AG09309 (cell line): ENCODE measurements at places on chromosomes 4 and X.

GRCh38 chrX:9560219-9560618 lies 95.4 kb downstream of the TBL1X start:
- no peak for DNase-seq

DNA sequence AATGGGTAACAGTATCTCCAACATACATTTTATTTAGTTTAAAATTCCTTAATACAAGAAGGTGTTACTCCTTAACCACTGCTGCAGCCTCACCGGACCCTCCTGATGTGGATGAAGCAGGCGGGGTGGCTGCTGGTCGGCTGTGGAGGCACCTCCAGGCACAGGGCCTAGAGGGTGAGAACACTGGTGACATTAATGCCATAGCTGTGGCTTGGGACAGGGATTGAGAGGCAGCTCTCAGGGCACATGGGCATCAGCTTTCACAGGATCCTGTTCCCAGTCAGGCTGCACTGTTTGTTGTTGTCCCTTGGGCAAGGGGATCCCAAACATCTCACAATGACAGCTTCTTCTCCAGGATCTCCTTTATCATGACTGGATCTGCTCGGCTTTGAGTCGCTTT lies 90.0 kb downstream of the GATB start:
- no peak for DNase-seq

- DNase-seq: no peak
Measured at GRCh38 chr4:3630136-3630597, 97.9 kb upstream of the LRPAP1 start.

DNA sequence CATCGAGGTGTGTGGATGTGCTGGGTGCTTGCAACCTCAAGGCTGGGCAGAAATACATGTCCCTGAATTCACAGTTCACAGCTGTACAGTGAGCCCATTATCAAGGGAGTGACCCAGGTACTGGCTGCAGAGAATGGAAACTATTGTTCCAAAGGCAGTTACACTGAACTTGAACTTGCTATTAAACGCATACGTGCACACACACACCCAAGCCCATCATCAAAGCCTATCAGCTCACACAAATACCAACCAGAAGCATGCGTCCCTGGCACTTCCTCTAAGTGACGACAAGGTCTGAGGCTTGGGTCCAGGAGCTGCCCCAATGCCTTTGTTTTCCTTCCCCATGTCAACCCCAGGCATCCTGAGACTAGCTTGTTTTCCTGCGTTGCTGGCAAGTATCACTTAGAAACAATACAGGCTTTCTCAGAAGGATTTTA lies 88.6 kb downstream of the IRF2 start:
- no peak for DNase-seq

GRCh38 chr4:119788349-119789266 lies 160.0 kb upstream of the PDE5A start:
- DNase-seq: no peak

DNA sequence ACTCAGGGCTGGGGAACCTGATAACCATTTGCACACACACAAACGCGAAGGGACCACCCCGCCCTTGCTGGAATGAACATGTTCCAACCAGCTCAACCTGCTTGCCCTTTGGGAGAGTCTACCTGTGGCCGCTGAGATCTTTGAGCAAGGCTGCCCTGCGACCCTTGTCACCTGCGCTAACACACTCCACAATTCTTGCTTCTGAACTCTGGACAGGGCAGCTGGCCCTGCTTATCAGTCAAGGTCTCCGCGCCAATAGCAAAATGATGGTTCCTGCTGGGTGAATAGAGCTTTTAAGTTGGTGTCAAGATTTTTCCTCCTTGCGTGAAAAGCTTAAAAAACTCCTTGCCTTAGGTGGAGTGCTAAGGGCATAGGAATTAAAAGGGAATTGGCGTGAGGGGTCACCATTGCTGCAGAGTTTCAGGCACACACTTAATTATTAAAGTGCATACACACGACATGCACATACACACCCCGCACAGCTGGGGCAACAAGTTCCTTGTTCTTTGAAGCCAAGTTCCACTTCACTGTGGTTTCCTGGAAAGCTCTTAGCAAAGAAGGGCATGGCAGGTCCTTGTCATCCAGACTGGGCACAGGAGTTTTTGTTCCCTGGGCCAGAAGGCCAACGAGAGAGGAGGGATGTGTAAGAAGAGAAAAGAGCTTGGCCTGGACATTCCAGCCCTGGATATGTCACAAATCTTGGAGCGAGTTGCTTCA lies 207.7 kb downstream of the STIM2 start:
- no peak for DNase-seq

DNA sequence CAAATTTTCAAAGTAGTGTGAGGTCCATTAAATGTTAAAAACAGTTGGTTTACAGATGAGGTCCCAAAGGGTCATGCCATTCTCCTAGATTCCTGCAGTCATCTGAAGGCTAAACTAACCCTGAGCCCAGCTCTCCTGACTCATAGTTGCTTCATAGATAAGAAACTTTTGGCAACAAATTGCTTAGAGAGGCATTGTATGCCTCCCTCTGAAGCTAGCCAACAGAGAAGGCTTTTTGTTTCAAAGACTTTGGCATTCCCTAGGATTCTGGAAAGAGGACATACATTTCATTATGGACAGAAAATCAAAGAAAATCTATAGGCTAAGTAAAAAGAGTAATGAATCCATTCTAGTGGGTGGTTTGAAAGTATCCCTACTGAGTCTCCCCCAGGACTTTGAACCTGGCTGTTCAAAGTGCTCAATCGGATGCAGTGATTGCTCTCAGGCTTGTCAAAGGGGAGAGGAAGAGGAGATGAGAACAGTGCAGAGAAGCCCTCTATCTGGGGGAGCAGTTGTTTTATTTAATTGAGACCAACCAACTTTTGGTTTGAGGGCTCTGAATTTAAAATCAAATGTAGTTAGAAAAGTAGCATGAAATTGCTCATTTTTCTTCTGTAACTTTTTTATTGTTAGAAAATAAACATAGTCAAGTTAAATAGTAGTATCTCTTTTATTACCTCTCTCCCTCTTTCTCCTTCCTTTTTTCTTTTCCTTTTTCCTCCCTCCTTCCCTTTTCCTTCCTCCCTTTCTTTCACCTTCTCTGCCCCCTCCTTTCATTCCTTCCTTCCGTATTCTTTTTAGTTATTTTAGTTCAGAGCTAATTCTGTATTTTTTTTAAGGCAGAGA lies 72.3 kb upstream of the ZNF518B start:
- DNase-seq: no peak

GRCh38 chr4:44916411-44916810 lies 190.1 kb upstream of the GNPDA2 start:
- no peak for DNase-seq

- no peak for DNase-seq
Measured at GRCh38 chr4:30866907-30867306, 146.7 kb downstream of the PCDH7 start.

DNA sequence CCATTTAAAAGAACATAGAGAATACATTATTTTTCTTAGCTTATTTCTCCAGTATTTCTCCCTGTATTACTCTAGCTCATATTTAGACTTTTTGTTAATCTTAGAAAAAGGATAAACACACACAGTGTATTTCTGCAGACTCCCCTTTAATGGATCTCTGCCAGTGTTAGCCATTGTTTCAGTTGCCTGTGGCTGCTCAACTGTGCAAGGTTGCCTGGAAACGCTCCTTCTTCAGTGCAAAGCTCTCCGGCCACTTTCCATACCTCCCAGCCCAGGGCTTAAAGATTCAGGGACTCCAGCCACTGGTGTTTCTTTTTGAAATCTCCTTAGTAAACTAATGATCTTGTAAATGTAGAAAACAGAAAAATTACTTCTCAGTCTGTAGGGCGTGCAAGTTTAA lies 104.9 kb downstream of the SLIT2 start:
- no peak for DNase-seq

DNA sequence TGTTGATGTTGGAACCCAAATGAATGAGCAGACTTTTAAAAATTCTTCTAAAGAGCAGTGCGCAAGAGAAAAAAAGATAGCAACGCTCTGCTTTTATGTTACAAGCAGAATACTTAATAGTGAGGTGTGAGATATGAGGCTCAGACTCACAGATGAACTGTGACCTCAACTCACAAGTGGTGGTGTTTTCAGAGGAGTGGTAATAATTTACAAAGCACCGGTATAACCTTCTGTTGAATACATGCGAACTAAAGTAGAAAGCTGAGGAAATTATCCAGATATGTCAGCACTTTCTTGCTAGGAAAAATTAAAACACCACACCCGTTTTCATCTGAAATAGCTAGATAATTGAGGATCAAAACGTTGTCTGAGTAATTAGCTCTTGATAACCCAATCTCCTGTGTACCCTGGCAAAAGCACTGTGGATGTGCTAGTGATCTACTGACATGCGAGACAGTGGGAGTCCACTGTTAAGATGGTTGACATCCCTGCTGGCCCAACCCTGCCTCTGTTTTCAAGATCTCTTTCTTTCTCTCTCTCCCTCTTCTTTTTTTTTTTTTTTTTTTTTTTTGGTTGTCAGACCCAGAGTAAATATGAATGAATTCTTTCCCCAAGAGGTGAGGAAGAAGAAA lies 6.9 kb upstream of the TLL1 start:
- no peak for DNase-seq

- DNase-seq: no peak
Measured at GRCh38 chr4:2396781-2397368, 21.6 kb downstream of the ZFYVE28 start.

DNA sequence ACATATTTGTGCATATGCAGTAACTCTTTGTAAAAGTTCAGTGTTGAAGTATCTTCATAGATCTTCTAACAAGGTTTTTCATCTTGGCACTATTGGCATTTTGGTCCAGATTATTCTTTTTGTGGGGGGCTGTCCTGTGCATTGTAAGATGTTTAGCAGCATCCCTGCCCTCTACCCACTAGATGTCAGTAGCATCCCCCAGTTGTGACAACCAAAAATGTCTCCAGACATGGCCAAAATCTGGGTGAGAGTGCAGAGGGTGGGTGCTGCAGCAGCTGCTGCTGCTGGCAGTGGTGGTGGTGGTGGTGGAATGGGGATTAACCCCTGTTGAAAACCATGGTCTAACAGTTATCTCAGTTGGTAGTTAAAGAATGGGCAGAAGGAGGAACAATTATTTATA lies 370.0 kb downstream of the GPAT3 start:
- DNase-seq: no peak

DNA sequence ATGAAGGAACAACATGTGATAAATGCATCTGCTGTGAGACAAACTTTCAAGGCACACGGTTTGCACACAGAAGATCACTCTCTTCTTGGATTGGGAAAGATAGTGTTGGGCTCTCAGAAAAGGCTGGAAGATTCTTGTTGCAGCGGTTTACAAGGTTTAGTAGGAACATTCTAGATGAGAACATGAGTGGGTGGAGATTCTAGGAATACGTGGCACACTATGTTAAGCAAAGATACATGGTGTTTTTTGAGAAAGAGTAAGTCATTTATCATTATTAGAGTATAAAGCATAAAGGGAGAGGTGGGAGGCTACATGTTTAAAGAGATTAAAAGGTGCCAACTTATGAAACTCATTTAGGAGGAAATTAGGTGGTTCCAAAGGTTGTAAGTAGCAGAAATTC lies 348.8 kb upstream of the HS3ST1 start:
- DNase-seq: no peak

GRCh38 chr4:165906272-165906671 lies 33.2 kb downstream of the TLL1 start:
- no peak for DNase-seq

- no peak for DNase-seq
Measured at GRCh38 chrX:96997196-96997595, 113.5 kb downstream of the RPA4 start.
